ENCODE measurements at places on chromosomes 13 and 19. TPM values are rescaled to one million over a fixed set of nuclear protein-coding genes. Genes with fewer than 3 reads are reported as not detected.

GRCh38 chr13:43684963-43685725, 101.6 kb downstream of the ENOX1 start:
- no peaks in the 10 kb centered on the region for H3K36me3 ChIP-seq
- H3K27me3 ChIP-seq = no peaks in the 10 kb centered on the region
- no peak overlapping the region for H3K4me3 ChIP-seq
- no peak overlapping the region for H3K27ac ChIP-seq
- no peak for DNase-seq

- peaks cover 10% of the 10 kb centered on the region for H3K4me1 ChIP-seq
- H3K36me3 ChIP-seq = no peaks in the 10 kb centered on the region
- no peak overlapping the region for H3K4me3 ChIP-seq
- no peak overlapping the region for H3K27ac ChIP-seq
Measured at GRCh38 chr19:29840066-29840950, 28.5 kb downstream of the CCNE1 start.

- no peak overlapping the region for H3K27ac ChIP-seq
- H3K27me3 ChIP-seq = no peaks in the 10 kb centered on the region
- H3K4me3 ChIP-seq = no peak overlapping the region
- no peaks in the 10 kb centered on the region for H3K4me1 ChIP-seq
- no peak for DNase-seq
- peaks cover 4% of the 10 kb centered on the region for H3K36me3 ChIP-seq
Measured at GRCh38 chr19:18741124-18742121, 49.7 kb downstream of the COMP start.

DNA sequence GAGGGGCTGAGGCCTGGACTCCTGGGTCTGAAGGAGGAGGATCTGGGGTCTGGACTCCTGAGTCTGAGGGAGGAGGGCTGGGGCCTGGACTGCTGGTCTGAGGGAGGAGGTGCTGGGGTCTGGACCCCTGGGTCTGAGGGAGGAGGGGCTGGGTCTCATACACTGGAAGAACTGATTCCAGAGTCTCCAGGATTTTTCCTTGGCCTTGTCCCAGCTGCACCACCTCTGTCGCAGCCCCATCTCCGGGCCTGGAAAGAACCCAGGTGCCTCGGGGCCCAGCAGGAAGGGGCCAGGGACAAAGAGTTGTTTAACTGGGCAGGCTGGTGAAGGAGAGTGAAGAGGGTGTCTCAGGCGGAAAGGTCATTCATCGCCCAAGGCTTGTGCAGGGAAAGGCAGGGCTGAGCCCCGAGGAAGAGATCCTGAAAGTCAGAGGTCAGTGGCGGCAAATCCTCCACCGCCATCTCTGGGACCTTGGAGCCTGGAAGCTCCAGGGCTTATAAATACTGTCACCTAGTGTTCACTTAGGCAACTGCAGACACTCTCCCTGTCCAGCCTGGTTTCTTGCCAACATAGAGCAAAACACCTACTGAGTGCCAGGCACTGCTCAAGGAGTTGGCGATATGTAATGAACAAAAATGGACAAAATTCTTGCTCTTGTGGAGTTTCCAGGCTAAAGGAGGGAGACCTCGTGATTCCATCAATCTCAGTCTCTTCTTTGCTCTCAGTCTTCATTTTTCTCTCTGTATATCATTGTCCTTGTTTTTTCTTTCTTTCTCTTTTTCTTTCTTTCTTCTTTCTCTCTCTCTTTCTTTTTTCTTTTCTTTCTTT, 4.4 kb upstream of the KCNN4 start:
- H3K27ac ChIP-seq = peak overlapping the region; percentile 71
- H3K4me1 ChIP-seq = peaks cover 13% of the 10 kb centered on the region
- H3K4me3 ChIP-seq = no peak overlapping the region
- peak; percentile 48 for DNase-seq

FFAR2 gene
- not detected for total RNA-seq

- H3K36me3 ChIP-seq = peaks cover 10% of the 10 kb centered on the region
- peak overlapping the region; percentile 96 for H3K27ac ChIP-seq
- H3K27me3 ChIP-seq = no peaks in the 10 kb centered on the region
- H3K4me1 ChIP-seq = peaks cover 31% of the 10 kb centered on the region
Measured at GRCh38 chr19:1067341-1067957, 482 bp downstream of the ARHGAP45 start.

GRCh38 chr13:99970651-99971575, 654 bp downstream of the ZIC5 start:
- H3K4me1 ChIP-seq = peaks cover 34% of the 10 kb centered on the region
- peaks cover 73% of the 10 kb centered on the region for H3K27me3 ChIP-seq
- H3K27ac ChIP-seq = no peak overlapping the region

Measured in T-cell (primary cell).